ENCODE measurements at places on chromosomes 11 and 22.

DNA sequence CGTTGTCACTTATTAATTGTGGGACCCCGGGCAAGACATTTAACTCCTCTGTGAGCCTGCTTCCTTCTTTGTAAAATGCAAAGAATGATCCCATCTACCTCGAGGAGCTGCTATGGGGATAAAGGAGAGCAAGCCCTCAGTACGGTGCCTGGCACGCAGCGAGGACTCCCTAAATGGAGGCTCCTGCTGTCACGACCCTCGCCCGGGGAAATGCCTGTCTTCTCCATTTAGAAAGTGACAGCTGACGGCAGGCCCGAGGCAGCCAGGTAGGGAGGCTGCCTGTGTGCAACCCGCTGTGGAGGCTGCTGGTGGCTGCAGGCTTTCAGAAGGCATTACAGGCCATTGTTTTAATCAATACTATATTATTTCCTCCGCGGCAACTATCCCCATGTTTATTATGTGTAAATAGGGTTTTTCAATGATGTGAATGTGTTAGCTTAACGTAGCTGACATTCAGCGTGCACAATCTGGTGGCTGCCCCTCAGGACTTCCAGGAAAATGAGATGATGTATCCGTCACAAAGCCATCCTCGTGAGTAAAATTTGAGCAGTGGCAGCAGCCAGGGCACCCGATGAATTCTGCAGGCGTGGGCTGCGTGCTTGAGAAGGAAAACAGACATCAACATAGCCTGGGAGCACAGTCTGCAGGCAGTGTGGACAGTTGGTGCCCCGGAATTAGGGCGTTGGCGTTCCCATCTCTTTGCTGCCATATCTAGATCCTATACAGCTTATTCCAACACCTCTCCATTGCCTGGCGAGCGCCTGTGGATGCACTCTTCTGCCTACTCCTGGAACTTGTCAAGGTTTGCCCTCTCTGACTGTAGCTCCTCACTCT is 228.3 kb downstream of the ST3GAL4 start:
- DNase-seq: no peak

GRCh38 chr22:44287741-44288140 is 25.0 kb downstream of the SHISAL1 start:
- no peak for DNase-seq

GRCh38 chr22:44483878-44484277 is 14.2 kb downstream of the RTL6 start:
- no peak for DNase-seq

DNA sequence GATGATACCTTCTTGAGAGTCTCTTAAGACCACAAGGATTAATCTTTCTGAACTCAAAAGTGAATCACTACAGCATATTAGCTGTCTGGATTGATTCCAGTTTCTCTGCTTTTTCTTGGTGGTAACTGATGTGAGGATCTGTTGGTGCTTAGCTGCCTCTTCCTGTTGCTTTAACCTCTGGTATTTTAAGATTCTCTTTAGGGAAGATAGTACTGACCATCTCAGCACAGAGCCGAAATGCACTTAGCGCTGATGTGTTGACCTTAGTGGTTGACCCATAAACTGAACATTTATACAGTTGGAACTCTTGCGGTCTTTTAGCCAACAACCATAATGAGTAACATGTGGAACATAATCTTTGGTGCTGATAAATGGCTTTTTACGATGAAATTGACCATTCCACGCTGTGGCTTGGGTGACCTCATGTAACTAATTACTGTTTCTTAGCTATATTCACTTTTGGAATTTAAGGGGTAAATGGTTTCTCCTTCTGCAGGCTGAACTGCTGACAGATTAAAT is 33.7 kb downstream of the APLP2 start:
- DNase-seq: no peak

- no peak for DNase-seq
Measured at GRCh38 chr11:63687845-63688244, 6.5 kb downstream of the RTN3 start.

DNA sequence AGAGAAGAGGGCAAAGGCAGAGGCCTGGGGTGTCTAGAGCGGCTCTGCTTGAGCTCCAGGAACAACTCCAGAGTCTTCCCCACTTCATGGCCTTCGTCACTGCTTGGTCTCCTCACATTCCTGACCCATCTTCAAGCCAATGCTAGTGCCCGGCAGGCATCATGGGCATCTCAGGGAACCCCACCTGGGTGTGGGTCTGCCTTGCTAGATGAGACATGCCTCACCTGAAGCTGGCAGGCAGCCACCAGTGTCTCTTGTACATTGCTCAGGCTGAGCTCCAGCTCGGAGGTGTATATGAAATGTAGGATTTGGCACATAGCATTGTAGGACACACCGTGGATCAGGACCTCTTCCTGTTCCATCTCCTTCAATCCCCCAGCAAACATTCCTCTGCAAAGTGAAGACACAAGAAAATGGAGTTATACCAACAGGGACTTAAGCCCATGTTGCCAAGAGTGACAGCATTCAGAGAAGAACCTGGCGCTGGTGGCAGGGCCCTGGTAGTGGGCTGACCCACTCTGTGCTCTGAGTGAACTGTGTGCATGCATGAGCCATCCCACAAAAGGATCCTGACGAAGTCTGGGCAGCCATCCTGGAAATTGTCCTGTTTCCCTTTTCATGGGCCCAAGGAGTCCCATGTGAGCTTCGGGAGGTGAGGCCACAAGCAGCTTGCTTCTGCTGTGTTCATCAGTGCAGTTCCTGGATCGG is 24.3 kb downstream of the KLHL22 start:
- no peak for DNase-seq

DNA sequence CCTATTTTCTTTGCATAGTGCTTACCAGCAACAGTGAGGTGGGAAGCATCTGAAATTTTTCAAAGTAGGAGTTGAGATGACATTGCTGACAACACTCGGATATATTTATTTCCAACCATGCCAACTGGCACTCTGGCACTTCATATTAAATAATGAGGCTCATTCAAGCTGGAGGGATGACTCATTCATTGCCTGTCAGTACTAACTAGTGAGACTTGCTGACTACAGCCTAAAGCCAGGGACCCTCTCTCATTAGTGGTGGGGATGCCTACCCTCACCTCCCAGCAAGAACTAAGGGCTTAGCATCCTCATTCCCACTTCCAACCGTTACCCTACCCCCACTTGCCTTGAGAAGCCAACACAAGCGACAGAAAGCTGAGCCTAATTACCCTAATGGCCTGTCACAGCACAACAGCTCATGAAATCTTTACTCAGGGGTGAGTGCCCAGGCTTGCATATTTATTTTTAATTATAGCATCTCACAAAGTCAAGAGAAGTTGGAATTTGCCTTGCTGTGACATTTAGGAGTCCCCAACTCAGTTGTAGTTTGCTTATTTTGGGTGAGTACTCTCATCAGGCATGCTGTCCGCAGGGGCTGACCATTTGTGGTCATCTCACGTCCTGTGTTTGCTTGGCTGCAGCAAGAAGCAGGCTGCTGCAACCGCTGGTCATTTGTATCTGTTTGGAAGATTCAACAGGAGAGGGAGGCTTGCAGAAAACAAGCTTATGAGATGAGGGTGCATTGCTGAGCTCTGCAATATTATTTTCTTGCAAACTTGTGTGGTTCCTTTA is 181.6 kb upstream of the POU2AF2 start:
- DNase-seq: no peak

DNA sequence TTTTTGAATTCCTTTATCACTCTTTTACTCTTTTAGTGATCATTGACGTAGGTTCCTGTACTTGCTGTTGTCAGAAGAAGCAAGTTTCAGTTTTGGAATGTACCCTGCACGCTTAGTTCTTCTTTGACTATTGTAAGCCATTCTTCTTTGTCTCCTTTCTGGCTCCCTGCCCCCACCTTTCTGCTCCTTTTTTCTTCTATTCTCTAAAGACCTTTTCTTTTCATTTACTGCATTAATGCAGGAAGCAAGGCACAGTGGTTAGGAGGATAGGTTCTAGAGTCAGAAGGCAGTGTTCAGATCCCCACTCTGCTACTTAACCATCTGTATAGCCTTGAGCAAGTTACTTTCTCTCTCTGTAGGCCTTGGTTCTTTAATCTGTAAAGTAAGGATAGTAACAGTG is 33.7 kb upstream of the RAG2 start:
- no peak for DNase-seq

DNA sequence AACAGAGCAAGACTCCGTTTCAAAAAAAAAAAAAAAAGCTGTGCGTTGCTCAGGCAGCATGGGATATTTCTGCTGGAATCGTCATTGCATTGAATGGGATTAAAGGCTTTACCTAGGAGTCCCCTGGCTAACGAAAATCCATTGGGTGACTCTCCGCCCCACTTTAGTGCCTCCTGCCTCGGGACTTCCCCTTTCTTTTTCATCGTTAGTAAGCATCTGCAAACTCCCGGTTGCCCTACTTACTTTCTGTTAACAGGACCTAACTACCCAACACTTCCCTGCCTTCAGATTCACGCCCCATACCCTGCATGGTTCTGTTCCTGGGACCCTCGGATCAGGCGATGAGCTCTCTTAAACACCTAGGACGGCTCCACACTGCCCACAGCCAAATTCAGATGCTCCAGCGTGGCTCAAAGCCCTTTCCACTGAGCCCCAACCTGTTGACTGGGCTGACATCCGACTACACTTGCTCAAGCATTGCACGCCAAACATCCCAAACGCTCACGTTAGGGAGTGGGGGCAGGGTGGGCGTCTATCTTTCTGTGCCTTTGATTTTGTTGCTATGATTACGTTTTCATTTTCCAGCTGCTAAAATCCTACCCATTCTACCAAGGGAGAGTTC is 143.8 kb downstream of the ST3GAL4 start:
- no peak for DNase-seq

DNA sequence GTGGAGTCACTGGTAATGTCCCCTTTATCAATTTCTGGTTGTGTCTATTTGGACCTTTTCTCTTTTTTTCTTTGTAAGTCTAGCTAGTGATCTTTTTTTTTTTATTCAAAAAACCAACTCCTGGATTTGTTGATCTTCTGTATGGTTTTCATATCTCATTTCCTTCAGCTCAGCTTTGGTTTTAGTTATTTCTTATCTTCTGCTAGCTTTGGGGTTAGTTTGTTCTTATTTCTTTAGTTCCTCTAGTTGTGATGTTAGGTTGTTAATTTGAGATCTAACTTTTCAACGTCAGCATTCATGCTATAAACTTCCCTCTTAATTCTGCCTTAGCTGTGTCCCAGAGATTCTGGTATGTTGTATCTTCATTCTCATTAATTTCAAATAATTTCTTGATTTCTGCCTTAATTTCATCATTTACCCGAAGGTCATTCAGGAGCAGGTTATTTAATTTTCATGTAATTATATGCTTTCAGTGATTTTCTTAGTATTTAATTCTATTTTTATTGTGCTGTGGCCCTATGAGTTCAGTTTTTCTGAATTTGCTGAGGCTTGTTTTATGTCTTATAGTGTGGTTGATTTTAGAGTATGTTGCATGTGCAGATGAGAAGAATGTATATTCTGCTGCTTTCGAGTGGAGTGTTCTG is 29.0 kb downstream of the PI4KA start:
- no peak for DNase-seq

GRCh38 chr22:17235861-17236260 is 16.6 kb upstream of the ADA2 start:
- no peak for DNase-seq

GRCh38 chr11:88250566-88251242 is 75.5 kb upstream of the RAB38 start:
- DNase-seq: no peak

DNA sequence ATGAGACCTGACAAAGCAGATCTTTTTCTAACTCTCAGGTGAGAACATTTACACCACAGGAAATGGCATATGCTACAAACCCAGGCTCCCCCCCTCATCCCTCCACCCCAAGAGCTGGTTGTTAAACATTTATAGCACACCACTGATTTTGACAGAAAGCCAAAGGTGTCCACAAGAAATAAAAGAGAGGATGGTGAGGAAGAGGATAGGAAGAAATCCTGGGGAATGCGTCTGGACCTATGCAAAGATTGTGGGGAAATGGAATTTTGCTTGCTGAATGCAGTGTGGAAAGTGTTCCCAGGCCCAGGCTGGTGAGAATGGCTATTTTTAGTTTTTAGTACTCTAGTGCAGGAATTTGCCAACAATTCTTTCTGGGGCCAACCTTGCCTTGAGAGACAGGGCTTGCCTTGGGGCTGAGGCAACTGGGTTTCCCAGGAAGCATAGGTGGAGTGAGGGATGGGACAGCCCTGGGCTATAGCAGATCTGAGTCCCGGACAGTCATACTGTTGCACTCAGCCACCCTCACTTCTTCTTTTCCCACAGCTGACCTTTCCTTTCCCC is 163.9 kb downstream of the ADAMTS15 start:
- DNase-seq: no peak

GRCh38 chr11:69520186-69520916 is 38.9 kb downstream of the LINC01488 start:
- DNase-seq: no peak

DNA sequence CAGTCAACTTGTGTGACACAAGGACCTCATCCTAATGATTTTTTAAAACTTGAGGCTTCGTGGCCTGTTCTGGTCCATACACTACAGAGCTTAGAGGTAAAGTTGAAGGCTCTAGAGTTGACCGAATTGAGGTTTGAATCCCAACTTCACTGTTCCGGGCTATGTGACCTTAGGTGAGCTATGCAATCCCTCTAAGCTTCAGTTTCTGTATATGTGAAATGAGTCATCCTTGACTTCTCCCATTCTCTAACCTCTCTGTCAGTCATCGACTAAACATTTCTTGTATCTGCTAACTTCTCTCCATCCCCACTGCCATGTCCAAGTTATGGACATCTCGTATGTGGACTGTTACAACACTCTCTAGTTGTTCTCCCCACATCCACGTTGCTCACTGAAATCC is 178.2 kb upstream of the TMEM45B start:
- DNase-seq: no peak

DNA sequence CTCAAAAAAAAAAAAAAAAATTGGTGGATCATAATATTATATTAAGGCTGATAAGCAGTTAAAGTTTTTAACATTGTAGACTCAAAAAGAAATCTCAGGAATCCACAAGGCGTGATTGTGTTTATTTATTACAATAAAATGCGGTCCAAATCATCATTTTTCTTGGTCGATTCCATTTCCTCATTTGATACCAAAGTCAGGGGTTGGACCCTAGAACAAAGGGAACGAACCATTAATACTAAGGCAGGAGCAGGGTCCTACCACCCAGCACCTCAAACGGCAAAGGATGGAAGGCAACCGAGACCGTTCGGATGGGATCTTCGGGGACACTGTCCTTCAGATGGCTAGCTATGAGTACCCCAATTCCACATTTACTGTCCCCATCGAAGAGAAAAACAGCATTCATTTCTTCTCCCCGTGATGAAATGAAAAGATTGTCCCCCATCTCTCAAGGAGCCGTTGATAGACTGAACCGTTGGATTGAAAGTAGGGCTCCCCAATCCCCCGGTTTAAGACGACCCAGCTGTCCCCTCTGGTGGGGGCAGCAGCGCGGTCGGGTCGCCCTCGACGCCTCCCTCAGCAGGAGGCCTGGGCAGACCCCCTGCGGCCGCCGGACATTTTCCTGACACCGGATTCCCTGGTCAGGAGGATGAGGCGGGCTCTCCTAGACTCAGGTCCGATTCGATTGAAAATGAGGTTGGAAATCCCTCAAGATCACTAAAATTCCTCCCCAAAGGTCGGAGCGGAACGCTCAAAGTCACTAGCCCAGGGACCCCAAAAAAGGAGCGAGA is 607 bp downstream of the DMC1 start:
- DNase-seq: no peak

Measured in NCI-H748 treated with DMSO at 0.1 percent for 48 hours (cell line).